ENCODE measurements at places on chromosomes 4 and X. TPM values are rescaled to one million over a fixed set of nuclear protein-coding genes. Genes with fewer than 3 reads are reported as not detected.

Gene SLC4A4
- 12.0 TPM for total RNA-seq

DNA sequence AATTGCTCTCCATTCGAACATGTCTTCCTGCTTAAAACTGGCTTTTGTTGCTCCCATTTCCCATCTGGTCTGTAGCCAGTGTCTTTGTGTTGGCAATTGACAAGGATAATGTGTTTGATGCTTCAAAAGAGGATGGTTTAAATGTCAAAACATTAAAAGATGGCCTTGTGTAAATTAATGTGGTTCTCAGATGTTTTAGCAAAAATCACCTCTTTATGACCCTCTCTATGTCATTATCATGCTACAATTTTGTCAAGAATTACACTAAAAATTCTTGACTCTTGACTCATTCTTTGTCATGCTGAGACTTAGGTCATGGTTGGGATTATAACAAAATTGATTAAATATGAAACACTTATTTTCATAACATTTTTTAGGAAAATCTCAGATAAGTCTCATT is 47.4 kb downstream of the TMEM131L start:
- peak; percentile 38 for DNase-seq

DNA sequence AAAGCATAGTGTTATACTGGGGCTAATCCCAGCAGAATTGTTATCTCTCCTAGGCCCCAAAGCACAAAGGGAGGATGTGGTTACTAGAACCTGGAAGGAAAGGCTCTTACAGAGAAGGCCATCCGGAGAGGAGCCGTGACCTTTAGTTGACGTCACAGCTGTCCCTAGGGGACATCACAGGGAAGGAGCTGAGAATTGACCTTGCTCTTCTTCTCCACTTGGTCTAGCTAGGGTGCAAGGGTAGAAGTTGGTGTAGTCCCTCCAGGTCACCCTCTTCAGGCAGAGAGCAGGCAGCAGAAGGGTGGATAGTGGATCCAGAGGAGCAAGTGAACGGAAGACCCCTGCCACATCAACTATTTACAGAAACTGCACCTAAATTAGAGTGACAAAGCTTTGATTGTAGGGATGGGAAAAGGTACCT is 22.8 kb upstream of the FGF2 start:
- DNase-seq = no peak

GRCh38 chrX:8404926-8405325 is 59.7 kb upstream of the VCX3B start:
- peak; percentile 3 for DNase-seq

DNA sequence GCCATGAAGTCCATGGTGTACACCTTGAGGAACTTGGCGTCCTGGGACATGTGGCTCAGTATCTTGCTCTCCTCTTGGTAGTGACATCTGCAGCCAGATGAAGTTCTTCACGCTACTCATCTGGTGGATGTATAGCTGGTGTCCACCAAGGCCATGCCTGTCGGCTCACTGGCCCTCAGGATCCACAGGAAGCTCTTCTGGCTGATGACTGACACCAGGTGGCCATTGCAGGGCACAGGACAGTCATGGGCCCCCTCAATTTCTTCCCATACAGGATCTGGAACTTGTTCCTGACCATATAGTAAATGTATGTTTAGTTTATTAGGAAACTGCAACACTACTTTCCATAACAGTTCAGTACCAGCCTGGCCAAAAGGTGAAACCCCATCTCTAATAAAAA is 10.3 kb upstream of the CLCN5 start:
- DNase-seq = no peak

- no peak for DNase-seq
These were observed 1.7 kb downstream of the GCNA start for GRCh38 chrX:71579990-71580380.

Gene RNF212
- 0.52 TPM for total RNA-seq

DNA sequence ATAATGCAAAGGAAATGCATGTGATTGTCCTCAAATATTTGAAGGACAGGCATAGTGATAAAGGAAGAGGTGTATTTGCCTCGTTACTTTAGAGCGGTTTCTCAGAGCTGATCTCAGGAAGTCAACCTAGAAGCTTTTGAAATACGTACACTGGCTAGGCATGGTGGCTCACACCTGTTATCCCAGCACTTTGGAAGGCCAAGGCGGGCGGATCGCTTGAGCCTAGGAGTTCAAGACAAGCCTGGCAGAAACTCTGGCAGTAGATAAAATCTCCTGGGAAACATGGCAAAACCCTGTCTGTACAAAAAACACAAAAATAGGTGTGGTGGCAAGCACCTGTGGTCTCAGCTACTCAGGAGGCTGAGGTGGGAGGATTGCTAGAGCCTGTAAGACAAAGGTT is 24.9 kb downstream of the SMARCAD1 start:
- DNase-seq = no peak

- DNase-seq = peak; percentile 6
These were observed 11.7 kb downstream of the MAGED2 start for GRCh38 chrX:54819201-54819600.

DNA sequence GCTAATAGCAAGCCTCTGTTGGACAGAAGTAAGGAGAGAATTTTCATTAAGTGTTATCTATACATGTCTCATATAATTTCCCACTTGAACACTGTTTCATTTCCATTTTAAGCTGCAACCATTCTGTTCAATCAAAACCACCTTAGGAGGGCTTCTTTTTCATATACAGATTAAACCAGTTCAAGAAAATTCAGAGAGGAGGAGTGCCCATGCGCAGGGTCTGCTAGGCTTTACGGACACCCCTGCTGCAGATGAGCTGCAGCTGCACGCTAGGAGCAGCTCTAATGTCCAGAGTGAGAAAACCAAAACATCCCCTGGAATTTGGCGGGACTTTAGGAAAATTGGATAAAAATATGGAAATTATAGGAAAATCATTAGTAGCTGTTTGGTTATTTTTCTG is 541.0 kb downstream of the SPRY1 start:
- no peak for DNase-seq

Gene MAOA
- total RNA-seq = 9.9 TPM

- DNase-seq = no peak
These were observed 924 bp upstream of the IRAK1 start for GRCh38 chrX:154020536-154021115.

DNA sequence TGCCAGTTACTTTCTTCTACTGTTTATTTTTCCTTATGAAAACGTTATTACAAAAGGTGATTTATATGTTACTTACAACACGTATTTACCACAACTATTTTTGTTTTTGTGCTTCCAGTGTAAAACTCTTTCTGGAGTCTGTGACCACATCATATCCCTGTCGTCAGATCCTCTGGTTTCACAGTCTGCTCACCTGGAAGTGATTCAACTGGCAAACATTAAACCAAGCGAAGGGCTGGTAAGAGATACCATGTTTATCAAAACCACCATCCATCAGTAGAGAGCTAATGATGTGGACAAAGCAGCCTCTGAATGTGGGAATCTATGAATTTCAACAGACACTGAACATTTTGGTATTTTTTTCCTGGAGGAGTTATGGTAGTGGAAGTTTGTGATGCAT is 116.1 kb downstream of the CNKSR2 start:
- DNase-seq = peak; percentile 26

Gene NWD2
- not detected for total RNA-seq

Gene SULT1B1
- not detected for total RNA-seq

Gene PTPN13
- total RNA-seq = 58.7 TPM

Gene ASB9
- total RNA-seq = 3.0 TPM

- peak; percentile 80 for DNase-seq
These were observed 260.9 kb downstream of the GLUD2 start for GRCh38 chrX:121308276-121308805.

Gene DMD
- 4.0 TPM for total RNA-seq

- DNase-seq = no peak
These were observed 151.0 kb downstream of the VCX3A start for GRCh38 chrX:6383917-6384316.

DNA sequence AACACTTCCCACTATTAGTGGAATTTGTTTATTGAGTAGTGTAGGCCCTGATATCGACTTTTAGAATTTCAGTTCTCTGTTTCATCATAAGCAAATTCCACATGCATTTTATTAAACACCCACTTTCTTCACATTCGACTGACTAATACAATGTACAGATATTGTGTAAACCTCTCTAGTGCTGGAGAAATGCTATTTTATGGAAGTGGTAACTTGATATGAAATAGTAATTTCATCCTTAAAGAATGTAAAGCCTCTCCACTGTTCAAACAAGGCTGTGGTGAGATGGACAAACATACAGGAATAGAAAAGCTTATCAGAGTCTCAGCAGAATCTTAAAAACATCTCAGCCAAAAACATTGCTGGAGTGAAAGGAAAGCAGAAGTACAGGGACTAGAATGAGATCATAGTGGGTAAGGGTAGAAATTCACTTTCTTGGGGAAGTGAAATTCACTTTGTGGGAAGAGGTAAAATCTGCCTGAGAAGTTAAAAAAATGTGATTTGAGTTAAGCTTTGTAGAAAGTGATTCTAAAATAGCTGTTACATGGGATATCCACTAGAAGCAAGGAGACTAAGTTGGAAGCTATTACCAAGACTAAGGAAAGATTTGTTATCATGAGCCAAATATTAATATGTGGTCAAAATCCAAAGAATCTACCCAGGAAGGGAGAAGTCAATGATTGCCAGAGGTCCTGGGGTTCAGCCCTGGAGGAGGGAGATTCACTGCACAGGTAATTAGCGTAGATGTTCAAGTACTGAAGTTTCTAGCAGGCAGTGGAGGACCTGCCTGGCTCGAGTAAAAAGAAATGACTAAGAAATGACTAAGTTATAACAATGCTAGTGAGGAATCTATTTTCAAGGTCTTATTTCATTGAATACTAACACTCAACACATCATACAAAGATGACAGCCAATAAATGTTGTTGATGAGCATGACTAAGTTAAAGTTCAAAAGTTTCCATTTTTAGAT is 398.3 kb upstream of the FAM47C start:
- DNase-seq = no peak

Gene PPP1R2C
- not detected for total RNA-seq

Gene XAGE1B
- total RNA-seq = not detected

Gene GPR34
- total RNA-seq = not detected

DNA sequence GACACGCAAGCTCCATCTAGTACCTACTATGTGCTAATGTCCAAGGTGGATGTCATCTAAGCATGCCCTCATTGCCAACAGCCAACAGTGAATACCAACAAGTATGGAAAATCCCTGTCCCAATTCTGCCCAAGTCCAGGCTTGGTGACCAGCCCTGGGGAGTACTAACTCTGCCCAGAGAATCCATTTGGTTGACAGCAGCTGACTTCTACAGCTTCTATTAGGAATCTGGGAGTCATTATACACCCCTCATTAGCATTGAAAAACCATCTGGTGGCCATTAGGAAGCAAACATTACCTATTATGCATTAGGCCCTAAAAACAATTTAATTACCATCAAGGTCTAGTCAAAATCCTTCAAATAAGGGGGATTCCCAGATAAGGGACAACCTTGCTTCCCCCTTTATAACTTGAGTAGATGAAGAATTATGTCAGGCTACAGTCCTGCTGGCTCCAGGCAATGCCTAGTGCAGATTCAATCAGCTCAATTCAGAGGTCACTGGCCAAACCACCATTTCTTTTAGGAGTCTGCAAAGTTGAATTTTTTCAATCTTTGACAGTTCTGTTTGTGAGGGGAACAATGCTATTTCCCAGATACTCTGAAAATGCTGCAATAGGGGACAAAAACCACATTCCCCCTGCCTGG is 228.0 kb upstream of the LDB2 start:
- no peak for DNase-seq

GRCh38 chr4:13088726-13089658 is 395.1 kb downstream of the RAB28 start:
- no peak for DNase-seq

Gene FRG2
- total RNA-seq = not detected

DNA sequence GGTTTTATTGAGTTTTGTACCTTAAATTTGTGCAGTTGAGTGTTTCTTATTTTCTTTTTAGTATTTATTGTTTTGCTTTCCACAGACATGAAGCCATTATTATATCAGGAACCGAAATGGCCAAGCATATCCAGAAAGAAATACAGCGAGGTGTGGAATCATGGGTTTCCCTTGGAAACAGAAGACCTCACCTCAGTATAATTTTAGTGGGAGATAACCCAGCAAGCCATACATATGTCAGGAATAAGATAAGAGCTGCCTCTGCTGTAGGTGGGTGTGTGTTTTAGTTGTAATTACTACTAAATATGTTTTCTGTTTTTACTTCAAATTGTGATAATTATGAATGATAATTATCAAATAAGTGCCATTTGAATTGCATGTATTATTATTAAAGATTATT is 16.5 kb downstream of the MTHFD2L start:
- DNase-seq = no peak

- peak; percentile 17 for DNase-seq
These were observed 8.0 kb upstream of the KCNE5 start for GRCh38 chrX:109632906-109633504.

Gene PPP2R2C
- total RNA-seq = 0.20 TPM

GRCh38 chr4:7192252-7193029 is at the start of gene SORCS2:
SORCS2 (plus strand) TSS chr4:7192538.
- no peak for DNase-seq

DNA sequence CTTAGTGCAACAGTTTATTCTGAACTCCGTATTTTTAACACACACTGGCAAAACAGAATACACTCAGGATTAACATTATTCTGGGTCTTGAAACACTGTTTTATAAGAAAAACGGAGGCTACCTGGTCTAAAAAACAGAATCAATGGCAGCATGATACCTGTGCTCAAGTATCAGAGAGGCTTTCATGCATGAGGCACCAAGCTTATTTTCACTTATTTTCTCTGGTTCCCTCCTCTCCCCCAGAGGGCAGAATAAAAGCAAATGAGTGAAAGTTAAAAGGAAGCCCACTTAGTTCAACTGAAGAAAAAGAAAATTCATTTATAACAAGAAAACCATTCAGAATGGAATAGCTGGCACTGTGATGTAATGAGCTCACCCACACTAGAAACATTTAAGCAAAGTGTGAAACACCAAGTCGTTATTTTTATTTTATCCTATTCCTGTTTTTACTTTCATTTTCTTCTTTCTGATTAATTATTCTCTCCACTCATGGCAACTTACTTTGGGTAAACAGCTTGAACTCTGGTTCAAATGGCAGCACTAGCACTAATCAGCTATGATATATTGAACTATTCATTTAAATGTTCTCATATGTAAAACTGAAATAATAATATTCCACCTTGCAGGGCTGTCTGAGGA is 211.8 kb downstream of the PPP3CA start:
- no peak for DNase-seq

- no peak for DNase-seq
These were observed 55.9 kb upstream of the ABCB7 start for GRCh38 chrX:75211976-75212375.

- no peak for DNase-seq
These were observed 386.1 kb upstream of the HS3ST1 start for GRCh38 chr4:11814758-11815157.

GRCh38 chrX:109773374-109773773 is 40.3 kb upstream of the ACSL4 start:
- no peak for DNase-seq

- peak; percentile 32 for DNase-seq
These were observed 520.1 kb upstream of the GALNT7 start for GRCh38 chr4:172648471-172648870.

Gene PPEF1
- total RNA-seq = not detected

- no peak for DNase-seq
These were observed 98.3 kb upstream of the SFRP2 start for GRCh38 chr4:153887217-153887616.

Gene USP26
- not detected for total RNA-seq

Gene CYLC1
- not detected for total RNA-seq

Gene MAGEA10
- not detected for total RNA-seq
